Upper lobe of left lung (tissue), 6 donors: ENCODE measurements at places on chromosomes 4 and X.

- no peak for DNase-seq
Observed at GRCh38 chrX:135890087-135890585, 3.1 kb downstream of the CT45A10 start.

- DNase-seq = no peak
Observed at GRCh38 chr4:7826176-7826908, 113.3 kb downstream of the AFAP1 start.

GRCh38 chr4:171007618-171008390, 805.4 kb upstream of the GALNTL6 start:
- DNase-seq = no peak

DNA sequence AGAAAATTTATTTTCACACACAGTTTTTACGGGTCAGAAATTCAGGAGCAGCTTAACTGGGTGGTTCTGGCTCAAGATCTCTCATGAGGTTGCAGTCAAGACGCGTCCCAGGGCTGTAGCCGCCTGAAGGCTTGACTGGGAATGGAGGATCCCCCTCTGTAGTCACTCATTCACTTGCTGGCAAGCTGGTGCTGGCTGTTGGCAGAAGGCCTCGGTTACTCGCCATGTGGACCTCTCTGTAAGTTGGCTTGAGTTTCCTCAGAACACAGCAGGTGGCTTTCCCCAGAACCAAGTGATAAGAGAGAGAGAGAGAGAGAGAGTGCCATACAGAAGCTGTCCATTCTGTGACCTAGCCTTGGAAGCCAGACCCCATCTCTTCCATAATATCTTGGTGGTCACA, 132.8 kb downstream of the DCLK2 start:
- no peak for DNase-seq

DNA sequence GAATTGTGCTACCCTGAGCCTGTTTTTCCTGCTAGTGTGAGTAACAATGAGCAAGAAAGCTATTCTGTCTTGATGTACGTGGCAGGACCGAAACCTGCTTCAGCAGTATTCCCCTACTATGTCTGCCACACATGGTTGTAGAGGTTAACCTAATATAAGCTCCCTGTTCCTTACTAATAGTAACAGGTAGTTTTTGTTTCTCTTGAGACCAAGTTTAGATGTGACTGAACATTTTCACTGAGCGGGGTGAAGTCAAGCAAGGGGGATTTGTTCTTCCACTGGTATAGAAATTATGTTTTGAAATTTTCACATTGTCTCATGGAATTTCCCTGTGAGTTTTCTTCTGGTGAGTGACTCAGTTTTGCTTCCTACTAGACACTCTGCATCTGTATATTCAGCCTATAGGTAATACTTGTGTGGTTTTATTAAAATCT, 37.3 kb downstream of the RRAGB start:
- DNase-seq = no peak
